GM13977 (cell line): ENCODE measurements at places on chromosomes 2 and 18.

DNA sequence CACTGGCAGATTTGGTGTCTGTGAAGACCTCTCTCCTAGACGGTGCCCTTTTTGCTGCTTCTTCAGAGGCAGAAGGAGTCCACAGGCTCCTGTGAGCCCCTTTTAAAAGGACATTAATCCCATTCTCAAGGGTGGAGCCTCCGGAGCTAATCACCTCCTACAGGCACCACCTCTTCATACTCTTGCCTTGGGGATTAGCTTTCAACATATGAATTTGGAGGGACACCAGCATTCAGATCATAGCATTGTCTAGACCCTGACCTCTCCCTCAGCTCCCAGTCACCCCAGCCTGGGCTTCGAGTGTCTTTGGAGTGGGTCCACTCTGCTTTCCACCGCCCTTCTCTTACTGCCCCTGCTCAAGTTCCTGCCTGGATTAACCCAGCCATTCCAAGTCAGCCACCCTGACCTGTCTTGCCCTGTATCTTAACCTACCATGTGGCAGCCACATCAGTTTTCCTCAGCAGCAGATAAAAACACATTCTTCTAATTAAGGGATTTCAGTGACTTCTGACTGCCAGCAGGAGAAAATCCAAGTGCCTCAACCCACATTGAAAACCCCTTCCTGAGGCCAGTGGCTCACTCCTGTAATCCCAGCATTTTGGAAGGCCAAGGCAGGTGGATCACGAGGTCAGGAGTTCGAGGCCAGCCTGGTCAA lies 6.1 kb upstream of the NCL start:
- no peak for DNase-seq

GRCh38 chr2:143477714-143478443 lies 348.7 kb downstream of the ARHGAP15 start:
- no peak for DNase-seq

DNA sequence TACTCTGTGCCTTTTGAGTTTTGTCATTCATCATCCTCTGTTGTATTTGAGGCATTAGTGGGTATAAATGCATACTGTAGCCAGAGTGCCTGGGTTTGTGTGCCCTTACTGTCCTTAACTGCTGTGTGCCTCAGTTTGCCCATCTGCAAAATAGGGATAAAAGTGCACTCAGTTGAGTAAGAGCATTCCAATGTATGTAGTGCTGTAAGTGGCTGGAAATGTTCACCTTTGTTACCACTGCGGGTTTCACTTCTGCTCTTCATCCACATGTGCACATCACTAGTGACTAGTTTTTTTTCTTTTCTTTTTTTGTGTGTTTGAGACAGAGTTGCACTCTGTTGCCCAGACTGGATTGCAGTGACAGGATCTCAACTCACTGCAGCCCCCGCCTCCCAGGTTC lies 39.9 kb downstream of the PLEKHB2 start:
- DNase-seq: no peak

DNA sequence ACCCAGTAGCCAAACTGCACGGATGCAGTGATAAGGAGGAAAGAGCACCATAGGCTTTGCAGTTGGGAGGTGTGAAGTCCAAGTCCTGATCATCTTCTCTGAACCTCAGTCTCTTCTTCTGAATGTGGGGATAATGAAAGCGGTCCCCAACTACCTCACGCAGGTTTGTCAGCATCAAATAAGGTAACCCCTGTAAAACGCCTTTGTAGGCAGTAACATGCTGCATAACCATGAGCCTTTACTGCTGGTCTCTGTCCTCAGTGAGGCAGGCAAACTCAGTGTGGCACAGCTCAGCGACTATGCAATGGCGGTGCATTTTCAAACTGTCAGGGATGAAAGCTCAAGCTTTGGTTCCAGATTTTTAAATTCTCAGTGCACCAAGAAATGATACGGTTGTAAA lies 46.1 kb downstream of the DNMT3A start:
- DNase-seq: no peak

- no peak for DNase-seq
Measured at GRCh38 chr18:23249348-23249747, 114.1 kb downstream of the CABLES1 start.

- DNase-seq: no peak
Measured at GRCh38 chr2:216082805-216083204, 1.1 kb downstream of the TMEM169 start.

- no peak for DNase-seq
Measured at GRCh38 chr2:169704160-169704708, 10.0 kb downstream of the PHOSPHO2 start.

DNA sequence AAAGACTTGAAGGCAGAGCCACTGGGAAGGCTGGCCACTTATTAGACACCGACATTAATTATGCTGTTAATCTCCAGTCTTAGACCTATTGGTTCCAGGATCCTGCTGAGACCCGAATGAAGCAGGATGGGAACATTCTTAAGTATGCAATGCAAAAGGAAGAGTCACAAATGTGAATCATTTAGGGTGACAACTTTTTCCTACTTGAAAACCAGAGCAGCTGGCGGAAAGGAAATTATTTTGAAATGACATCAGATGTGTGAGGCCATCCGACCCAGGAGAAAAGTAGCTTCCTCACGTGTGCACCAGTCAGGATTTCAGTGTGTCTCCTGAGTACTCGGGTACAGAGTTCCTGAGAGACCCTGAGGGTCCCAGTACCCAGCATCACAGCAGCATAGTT lies 222.9 kb upstream of the NCKAP5 start:
- DNase-seq: no peak

GRCh38 chr18:53225567-53226325 lies 885.7 kb downstream of the DCC start:
- no peak for DNase-seq

DNA sequence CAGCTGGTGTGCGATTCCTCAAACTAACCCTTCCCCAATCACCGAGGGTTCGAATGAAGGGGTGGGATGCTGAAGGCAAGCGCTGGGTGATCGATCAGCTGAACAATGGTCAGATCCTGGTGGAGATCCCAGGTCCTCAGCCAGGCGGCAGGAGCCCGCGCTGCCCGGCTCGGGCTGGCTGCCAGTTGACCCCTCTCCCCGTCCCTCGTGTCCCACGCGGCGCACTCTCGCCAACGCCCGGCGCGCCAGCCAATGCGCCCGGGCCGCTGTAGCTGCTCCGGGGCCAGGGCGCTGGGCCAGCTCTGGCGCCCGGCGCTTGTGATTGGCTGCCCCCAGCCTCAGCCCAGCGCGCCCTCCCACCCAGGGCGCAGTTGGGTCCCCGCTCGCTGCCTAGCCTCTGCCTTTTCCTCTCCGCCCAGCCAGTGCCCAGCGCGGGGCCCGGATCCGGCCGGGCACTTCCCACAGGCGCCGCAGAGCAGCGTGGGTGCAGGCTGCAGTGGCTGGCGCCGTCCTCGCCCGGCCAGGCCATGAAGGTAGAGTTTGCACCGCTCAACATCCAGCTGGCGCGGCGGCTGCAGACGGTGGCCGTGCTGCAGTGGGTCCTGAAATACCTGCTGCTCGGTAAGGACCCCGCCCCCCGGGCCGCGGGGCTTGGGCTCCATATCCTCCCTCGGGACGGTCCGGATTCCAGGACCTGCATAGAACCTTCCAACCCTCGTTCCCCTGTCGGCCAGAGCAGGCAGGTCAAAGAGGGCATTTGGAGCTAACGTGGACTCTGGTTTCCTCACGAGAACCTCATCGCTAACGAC lies at the start of gene MOGAT1:
TSS of gene MOGAT1 (plus strand) at position 400 of the 809 bp plus-strand sequence. CDS start at position 528, 128 bp downstream.
- no peak for DNase-seq

GRCh38 chr18:47549021-47549540 lies 297.6 kb upstream of the SKOR2 start:
- DNase-seq: no peak
